ENCODE measurements at places on chromosomes 16 and 17. TPM values are rescaled to one million over a fixed set of nuclear protein-coding genes. Genes with fewer than 3 reads are reported as not detected.
A peak's percentile ranks its signal among the peaks of the same experiment; 100 is the strongest.

DNA sequence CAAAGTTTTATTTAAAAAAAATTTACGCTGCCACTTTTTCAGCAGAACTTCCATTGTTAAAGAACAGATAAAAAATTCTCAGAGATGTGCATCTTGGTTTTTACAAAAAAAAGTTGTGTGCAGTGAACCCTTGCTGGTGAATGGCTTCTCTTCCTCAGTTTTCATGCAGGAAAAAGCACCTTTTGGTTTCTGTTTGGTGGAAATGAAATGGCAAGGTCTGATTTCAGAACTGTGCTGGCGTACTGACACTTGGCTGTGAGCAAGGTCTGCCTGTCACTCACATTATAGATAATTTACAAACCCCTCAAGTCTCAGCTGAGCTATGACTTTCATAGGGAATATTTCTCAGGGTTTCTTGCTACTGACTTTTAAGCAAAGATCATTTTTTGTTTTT, 5.7 kb upstream of the SALL1 start:
- H3K27me3 ChIP-seq = peaks cover 62% of the 10 kb centered on the region
- peaks cover 5% of the 10 kb centered on the region for H3K36me3 ChIP-seq
- H3K4me1 ChIP-seq = peaks cover 10% of the 10 kb centered on the region
- DNase-seq = no peak
- H3K4me3 ChIP-seq = no peak overlapping the region
- no peak overlapping the region for H3K27ac ChIP-seq

DNA sequence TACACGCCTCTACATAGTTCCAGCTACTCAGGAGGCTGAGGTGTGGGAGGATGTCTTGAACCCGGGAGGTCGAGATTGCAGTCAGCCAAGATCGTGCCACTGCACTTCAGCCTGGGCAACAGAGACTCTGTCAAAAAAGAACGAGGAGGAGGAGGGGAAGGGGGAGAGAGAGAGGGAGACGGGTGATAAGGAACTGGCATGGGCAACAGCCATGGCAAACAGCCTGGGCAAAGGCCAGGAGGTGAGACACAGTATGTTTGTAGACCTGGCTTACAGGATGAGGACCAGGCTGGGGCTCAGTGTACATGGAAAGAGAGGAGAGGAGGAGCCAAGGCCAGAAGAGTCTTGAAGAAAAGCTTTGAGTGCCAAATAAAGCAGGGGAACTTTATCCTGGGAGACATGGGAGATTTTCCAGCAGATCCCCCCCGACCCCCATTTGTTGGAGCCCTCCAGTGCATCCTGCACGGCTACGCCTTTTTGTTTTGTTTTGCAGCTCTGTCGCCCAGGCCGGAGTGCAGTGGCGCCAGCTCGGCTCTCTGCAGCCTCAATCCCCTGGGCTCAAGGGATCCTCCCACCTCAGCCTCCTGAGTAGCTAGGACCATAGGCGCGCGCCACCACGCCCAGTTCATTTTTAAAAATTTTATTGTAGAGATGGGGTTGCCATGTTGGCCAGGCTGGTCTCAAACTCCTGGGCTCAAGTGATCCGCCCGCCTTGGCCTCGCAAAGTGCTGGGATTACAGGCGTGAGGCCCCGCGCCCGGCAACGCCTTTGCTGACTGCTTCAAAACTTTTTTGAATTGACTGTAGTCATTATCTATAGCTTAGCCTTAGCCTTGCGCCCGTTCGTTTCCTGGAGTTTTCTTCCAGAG, 1.3 kb upstream of the ALKBH5 start:
- DNase-seq = peak; percentile 34
- H3K4me1 ChIP-seq = peaks cover 34% of the 10 kb centered on the region
- H3K27ac ChIP-seq = peak overlapping the region; percentile 94
- peak overlapping the region; percentile 97 for H3K4me3 ChIP-seq

DNA sequence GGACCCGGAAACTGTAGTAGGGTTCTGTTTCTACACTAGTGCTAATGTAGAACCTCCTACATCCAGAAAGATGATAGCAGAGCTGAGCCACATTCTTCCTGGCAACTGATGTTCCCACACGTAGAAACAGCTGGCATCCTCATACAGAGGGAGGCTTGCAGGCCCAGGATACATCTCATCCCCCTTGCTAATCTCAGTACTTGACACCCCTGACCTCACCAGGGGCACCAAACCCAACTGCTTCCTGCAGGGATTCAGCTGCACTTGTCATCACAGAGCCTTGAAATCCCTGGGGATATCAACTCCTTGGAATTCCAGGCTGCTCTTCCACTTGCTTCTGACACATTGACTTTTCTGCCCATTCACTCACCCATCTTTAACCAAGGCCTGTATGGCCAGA, 75.2 kb upstream of the HSBP1 start:
- no peak for DNase-seq
- no peak overlapping the region for H3K4me3 ChIP-seq
- no peaks in the 10 kb centered on the region for H3K4me1 ChIP-seq
- peaks cover 9% of the 10 kb centered on the region for H3K27me3 ChIP-seq
- H3K36me3 ChIP-seq = no peaks in the 10 kb centered on the region

- peak within 1 kb of the TSS; percentile 86 for H3K4me3 ChIP-seq
- no peaks in the 10 kb centered on the region for H3K27me3 ChIP-seq
- H3K36me3 ChIP-seq = peaks cover 4% of the 10 kb centered on the region
- H3K4me1 ChIP-seq = peaks cover 48% of the 10 kb centered on the region
- DNase-seq = peak; percentile 87
- peak within 1 kb of the TSS; percentile 93 for H3K27ac ChIP-seq
Measured at GRCh38 chr17:3964203-3965117, at the start of gene ATP2A3. Gene ATP2A3 (minus strand): TSS chr17:3964437. CDS start chr17:3964291, 146 bp downstream.

GRCh38 chr16:3595110-3595486, 16.3 kb downstream of the SLX4 start:
- H3K36me3 ChIP-seq = peaks cover 16% of the 10 kb centered on the region
- DNase-seq = no peak
- no peaks in the 10 kb centered on the region for H3K4me1 ChIP-seq
- no peak overlapping the region for H3K4me3 ChIP-seq
- no peak overlapping the region for H3K27ac ChIP-seq

DNA sequence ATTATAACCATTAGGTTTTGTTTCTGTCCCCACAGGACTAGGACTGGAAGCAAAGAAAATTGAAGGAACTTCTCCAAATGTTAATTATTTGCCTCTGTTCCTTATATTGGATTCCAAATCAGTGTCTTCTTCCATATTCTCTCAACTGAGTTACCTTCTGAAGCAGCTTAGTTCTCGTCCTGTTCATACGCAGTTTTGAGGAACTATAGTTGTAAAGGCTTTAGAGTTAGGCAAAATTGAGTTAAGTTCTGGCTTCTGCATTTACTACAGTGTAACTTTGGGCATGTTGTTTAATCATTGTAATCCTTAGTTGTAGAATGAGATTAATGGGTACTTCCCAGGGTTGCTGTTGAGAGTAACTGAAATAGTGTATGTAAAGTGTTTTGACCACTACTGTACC, 11.2 kb downstream of the CBFB start:
- H3K4me1 ChIP-seq = peaks cover 39% of the 10 kb centered on the region
- H3K27ac ChIP-seq = no peak overlapping the region
- H3K27me3 ChIP-seq = no peaks in the 10 kb centered on the region

DNA sequence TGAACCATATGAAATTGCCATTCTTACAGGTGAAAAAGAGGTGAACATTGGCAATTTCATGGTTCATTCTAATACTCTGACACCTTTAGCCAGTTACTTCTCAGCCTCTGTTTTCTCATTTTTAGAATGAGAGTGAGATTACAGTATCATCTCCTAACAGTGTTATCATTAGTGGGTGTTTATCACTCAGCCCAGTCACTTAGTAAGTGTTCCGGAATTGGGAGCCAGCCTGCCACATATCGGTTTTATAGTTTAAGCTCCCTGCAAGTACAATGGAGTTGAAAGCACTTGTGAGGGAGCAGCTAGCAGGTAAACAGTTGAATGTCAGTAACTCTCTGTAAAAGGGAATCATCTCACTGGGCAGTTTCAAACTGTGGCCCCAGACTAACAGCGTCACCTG, 583.1 kb upstream of the HSBP1 start:
- no peak overlapping the region for H3K4me3 ChIP-seq
- peaks cover 5% of the 10 kb centered on the region for H3K27me3 ChIP-seq

- DNase-seq = no peak
- no peak overlapping the region for H3K27ac ChIP-seq
- no peaks in the 10 kb centered on the region for H3K4me1 ChIP-seq
- no peaks in the 10 kb centered on the region for H3K27me3 ChIP-seq
- H3K36me3 ChIP-seq = no peaks in the 10 kb centered on the region
Measured at GRCh38 chr16:60755907-60756306, 1280.3 kb downstream of the CDH8 start.

DNA sequence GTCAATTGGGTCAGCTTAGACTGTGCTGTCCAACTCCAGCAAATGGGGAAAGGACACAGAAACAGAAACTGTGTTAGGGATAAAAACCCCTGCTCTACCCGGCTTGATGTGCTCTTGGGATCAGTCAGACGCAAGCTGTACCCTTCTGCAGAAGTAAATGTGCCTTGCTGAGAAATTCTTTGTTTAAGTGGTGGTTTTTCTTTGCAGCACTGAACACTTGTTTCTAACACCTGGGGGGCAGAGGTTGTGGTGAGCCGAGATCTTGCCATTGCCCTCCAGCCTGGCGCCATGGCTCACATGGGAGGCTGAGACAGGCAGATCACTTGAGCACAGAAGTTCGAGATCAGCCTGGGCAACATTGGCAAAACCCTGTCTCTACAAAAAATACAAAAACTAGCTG, 18.5 kb upstream of the ARL4D start:
- no peak overlapping the region for H3K27ac ChIP-seq
- peaks cover 5% of the 10 kb centered on the region for H3K36me3 ChIP-seq
- DNase-seq = no peak
- H3K4me1 ChIP-seq = no peaks in the 10 kb centered on the region
- no peak overlapping the region for H3K4me3 ChIP-seq
- no peaks in the 10 kb centered on the region for H3K27me3 ChIP-seq

- DNase-seq = peak; percentile 77
- no peak overlapping the region for H3K27ac ChIP-seq
- H3K36me3 ChIP-seq = no peaks in the 10 kb centered on the region
- H3K4me3 ChIP-seq = no peak overlapping the region
- no peaks in the 10 kb centered on the region for H3K4me1 ChIP-seq
- peaks cover 11% of the 10 kb centered on the region for H3K27me3 ChIP-seq
Measured at GRCh38 chr16:77675464-77676324, 46.6 kb upstream of the NUDT7 start.

GRCh38 chr17:40351359-40352236, 12.9 kb downstream of the GJD3 start:
- H3K4me1 ChIP-seq = peaks cover 21% of the 10 kb centered on the region
- H3K4me3 ChIP-seq = no peak overlapping the region
- no peaks in the 10 kb centered on the region for H3K27me3 ChIP-seq

- no peak overlapping the region for H3K27ac ChIP-seq
- H3K27me3 ChIP-seq = no peaks in the 10 kb centered on the region
- no peak for DNase-seq
- H3K4me1 ChIP-seq = peaks cover 10% of the 10 kb centered on the region
- no peak overlapping the region for H3K4me3 ChIP-seq
- H3K36me3 ChIP-seq = peaks cover 44% of the 10 kb centered on the region
Measured at GRCh38 chr17:82602487-82602886, 45.8 kb downstream of the WDR45B start.

DNA sequence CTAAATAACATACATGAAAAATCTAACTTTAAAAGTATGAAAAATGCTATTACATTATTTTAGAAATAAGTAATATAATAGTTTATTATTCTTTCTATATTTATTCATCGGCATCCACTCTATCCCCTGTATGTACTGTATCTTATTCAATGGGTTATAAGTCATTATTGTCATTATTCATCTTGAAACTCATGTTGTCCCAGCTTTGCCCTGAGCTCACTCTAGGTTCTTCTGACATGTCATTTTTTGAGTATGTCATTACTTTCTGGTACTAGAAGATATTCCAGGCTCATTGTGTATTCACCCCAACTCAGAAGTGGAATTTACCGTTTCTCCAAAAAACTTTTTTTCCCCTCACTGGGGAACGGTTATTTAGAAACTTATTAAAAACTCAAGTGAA, 53.0 kb upstream of the MNT start:
- no peak overlapping the region for H3K27ac ChIP-seq
- peaks cover 18% of the 10 kb centered on the region for H3K4me1 ChIP-seq
- DNase-seq = no peak
- no peak overlapping the region for H3K4me3 ChIP-seq
- no peaks in the 10 kb centered on the region for H3K27me3 ChIP-seq

GRCh38 chr16:46728806-46729205, 19.3 kb downstream of the MYLK3 start:
- no peak overlapping the region for H3K4me3 ChIP-seq
- H3K4me1 ChIP-seq = no peaks in the 10 kb centered on the region
- DNase-seq = no peak
- H3K27me3 ChIP-seq = no peaks in the 10 kb centered on the region
- H3K36me3 ChIP-seq = no peaks in the 10 kb centered on the region

DNA sequence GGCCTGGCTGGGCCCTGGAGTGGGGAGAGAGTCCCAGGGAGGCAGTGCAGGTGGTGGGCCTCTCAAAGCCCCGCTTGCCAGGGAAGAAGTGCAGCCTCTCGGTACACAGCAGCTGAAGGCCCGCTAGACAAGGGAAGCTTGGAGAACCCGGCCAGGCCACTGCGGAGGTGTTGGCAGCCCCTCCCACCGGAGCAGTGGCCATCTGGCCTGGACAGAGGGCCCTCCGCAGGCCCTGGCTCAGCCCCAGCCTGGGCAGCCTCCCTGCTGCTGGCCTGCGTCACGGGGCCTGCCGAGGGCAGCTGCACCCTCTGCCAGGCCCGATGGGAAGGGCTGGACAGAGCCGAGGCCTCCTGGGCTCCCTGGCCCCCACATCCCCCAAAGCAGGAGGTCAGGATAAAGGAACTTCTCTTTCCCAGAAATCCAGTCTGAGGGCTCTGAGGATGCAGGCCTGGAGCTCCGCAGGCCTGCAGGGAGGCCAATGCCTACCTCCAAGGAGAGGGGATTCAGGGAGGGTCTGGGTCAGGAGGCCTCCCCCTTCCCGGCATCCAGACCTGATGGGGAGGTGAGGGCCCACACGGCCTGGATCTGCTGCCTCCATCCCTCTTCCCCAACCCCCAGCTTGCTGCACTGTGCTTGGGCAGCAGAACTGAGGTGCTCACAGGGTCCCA, 4.3 kb downstream of the SPPL2C start:
- no peak overlapping the region for H3K4me3 ChIP-seq
- DNase-seq = no peak
- peaks cover 4% of the 10 kb centered on the region for H3K27me3 ChIP-seq
- no peak overlapping the region for H3K27ac ChIP-seq
- H3K36me3 ChIP-seq = no peaks in the 10 kb centered on the region

DNA sequence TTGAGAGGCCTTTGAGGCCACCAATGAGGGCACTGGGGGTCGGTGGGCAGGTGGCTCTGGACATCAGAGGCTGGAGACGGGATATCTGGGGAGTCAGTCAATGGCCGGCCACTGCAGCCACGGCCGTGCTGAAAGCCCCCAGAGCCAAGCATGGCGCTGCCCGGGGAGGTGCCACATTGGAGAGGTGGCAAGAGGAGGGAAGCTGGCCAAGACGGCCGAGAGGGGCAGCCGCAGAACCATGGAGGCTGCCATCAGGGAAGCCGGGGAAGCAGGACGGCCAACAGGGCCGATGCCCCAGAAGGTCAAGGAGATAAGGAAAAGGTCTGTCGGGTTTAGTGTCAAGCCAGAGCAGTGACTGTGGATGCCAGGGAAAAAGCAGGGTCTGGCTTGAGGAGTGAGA, 9.8 kb downstream of the RTN4RL1 start:
- no peak overlapping the region for H3K27ac ChIP-seq
- DNase-seq = no peak
- H3K27me3 ChIP-seq = peaks cover 8% of the 10 kb centered on the region
- H3K36me3 ChIP-seq = no peaks in the 10 kb centered on the region
- H3K4me1 ChIP-seq = no peaks in the 10 kb centered on the region
- no peak overlapping the region for H3K4me3 ChIP-seq

PABPN1L gene
- not detected for total RNA-seq

TAF1C gene
- 44.4 TPM for total RNA-seq

ITGA2B gene
- 1.7 TPM for total RNA-seq

PHLPP2 gene
- total RNA-seq = 11.2 TPM

TMEM106A gene
- 10.8 TPM for total RNA-seq

KRTAP4-1 gene
- not detected for total RNA-seq

RDM1 gene
- total RNA-seq = 6.5 TPM

TOM1L1 gene
- 2.0 TPM for total RNA-seq

CRYBA1 gene
- not detected for total RNA-seq

CRISPLD2 gene
- 0.11 TPM for total RNA-seq
